ENCODE measurements at places on chromosomes 1 and 21.

- DNase-seq: no peak
Observed at GRCh38 chr1:56773341-56774066, 45.7 kb downstream of the FYB2 start.

- DNase-seq: no peak
Observed at GRCh38 chr1:154959426-154959780, 2.2 kb downstream of the PYGO2 start.

DNA sequence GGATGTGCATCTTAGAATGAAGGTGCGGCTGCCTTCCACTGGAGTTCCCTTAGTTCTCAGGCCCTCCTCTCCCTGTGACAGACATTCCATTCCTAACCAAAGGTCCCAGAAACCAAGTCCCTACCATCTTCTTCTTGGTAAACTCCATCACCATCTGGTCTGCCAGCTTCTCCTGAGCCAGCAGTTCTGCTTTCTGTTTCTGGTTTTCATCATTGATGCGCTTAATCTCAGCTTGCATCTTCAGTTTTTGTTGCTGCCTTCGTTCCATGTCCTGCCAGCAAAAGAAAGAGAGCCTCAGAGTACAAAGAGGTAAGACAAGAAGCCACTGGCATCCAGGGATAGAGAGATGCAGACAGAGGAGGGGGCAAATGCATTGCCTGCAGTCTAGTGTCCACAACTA lies 18.0 kb upstream of the VSIG8 start:
- no peak for DNase-seq

DNA sequence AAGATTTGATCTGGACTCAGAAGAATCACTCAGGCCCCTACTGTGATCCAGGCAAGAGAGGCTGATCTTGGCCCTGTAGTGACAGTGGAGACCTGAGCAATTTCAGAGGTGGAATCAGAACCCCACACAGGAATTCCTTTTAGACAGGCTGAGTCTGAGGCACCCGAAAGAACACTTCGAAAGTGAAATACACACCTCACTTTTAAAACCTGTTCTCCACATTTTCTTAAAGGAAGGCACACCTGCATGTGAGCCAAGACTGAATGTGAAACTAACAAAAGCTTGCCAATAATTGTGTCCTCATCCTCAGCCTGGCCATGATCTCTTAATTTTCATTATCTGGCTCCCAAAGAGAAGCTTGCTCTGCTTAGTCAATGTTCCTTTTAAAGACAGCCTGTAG lies 32.2 kb downstream of the SIPA1L2 start:
- no peak for DNase-seq

GRCh38 chr1:153353226-153353947 lies 4.3 kb upstream of the S100A9 start:
- no peak for DNase-seq

DNA sequence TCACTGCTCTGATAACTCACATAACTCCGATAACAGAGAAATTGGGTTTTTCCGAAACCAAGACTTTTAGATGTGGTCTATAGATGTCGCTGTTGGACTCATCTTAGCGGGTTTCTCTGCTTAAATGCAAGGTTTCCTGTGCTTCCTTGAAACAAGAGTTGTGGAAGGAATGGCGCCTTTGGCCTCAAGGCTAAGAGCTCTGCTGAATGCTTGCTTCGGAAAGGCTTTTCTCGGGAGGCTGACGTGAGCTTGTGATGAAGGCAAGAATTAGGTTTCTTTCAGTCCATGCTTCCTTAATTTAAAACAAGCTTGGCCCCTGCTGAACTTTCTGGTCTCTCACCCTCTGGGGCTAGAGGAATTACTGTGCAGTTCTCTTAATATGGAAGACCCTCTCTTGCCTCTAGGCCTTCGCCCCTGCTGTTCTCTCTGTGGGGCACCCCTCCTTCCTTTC lies 113.5 kb downstream of the MAP3K21 start:
- no peak for DNase-seq

Data from stimulated activated CD4-positive, alpha-beta T cell treated with anti-CD3 and anti-CD28 coated beads, Interleukin-1b, Interleukin-23, amount 100 ng/mL, for 1 hour (primary cell).